ENCODE measurements at places on chromosomes 2 and 18.

- no peak for DNase-seq
Measured at GRCh38 chr2:142724186-142724585, 153.3 kb upstream of the KYNU start.

DNA sequence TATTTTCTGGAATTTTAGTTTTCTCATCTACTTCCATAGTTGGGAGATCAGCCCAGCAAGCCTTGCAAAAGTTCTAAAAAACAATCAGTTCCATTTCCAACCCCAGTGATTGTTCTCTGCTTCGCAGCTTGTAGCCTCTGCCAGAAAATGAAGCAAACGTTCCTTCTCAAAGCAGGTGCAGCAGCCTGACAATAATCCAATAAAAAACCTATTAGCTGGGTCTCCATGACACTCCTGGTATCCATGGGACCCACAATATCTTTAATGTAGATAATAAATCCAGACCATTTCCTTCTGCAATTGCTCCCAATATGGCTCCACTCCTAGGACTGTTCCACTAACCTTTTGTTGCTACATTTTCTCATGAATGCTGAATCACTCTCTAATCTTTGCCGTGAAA, 140.8 kb upstream of the SETBP1 start:
- DNase-seq: no peak

- no peak for DNase-seq
Measured at GRCh38 chr2:209791151-209791550, 19.5 kb downstream of the UNC80 start.

GRCh38 chr2:163834221-163834620, 98.4 kb upstream of the FIGN start:
- DNase-seq: no peak

GRCh38 chr2:55428258-55428657, 8.6 kb upstream of the CCDC88A start:
- no peak for DNase-seq

Measured in G401 (cell line).